Right renal cortex interstitium (tissue), 3 donors: ENCODE measurements at places on chromosomes 13 and 19. TPM values are rescaled to one million over a fixed set of nuclear protein-coding genes. Genes with fewer than 3 reads are reported as not detected.

Gene IFI30
- 17.6 TPM for polyA plus RNA-seq

Gene CCNA1
- 0.71 TPM for polyA plus RNA-seq

Gene PRTN3
- polyA plus RNA-seq = 0.32 TPM

Gene NOVA2
- 2.8 TPM for polyA plus RNA-seq

Gene CBY2
- 0.44 TPM for polyA plus RNA-seq

Gene ZNF709
- polyA plus RNA-seq = 9.2 TPM

Gene GRIN2D
- polyA plus RNA-seq = 0.35 TPM

Gene ZNF266
- polyA plus RNA-seq = 48.4 TPM
